ENCODE measurements at places on chromosomes 2 and 18. TPM values are rescaled to one million over a fixed set of nuclear protein-coding genes. Genes with fewer than 3 reads are reported as not detected.

Gene NRP2
- polyA plus RNA-seq, result 19.1 TPM

Gene ASB18
- not detected for polyA plus RNA-seq

Gene FLACC1
- 0.27 TPM for polyA plus RNA-seq

Gene PARD3B
- polyA plus RNA-seq, result 4.4 TPM

GRCh38 chr2:96951125-96951654, 35.2 kb downstream of the FAM178B start:
- peak; percentile 93 for DNase-seq

- DNase-seq, result peak; percentile 57
These were observed 598 bp downstream of the CCDC93 start for GRCh38 chr2:118013221-118013723.
